ENCODE measurements at places on chromosomes 12 and 14.
A peak's percentile ranks its signal among the peaks of the same experiment; 100 is the strongest.

GRCh38 chr12:94240171-94240570 is 91.8 kb downstream of the PLXNC1 start:
- no peak for DNase-seq

GRCh38 chr12:115726691-115727090 is 550.8 kb downstream of the MED13L start:
- no peak for DNase-seq

DNA sequence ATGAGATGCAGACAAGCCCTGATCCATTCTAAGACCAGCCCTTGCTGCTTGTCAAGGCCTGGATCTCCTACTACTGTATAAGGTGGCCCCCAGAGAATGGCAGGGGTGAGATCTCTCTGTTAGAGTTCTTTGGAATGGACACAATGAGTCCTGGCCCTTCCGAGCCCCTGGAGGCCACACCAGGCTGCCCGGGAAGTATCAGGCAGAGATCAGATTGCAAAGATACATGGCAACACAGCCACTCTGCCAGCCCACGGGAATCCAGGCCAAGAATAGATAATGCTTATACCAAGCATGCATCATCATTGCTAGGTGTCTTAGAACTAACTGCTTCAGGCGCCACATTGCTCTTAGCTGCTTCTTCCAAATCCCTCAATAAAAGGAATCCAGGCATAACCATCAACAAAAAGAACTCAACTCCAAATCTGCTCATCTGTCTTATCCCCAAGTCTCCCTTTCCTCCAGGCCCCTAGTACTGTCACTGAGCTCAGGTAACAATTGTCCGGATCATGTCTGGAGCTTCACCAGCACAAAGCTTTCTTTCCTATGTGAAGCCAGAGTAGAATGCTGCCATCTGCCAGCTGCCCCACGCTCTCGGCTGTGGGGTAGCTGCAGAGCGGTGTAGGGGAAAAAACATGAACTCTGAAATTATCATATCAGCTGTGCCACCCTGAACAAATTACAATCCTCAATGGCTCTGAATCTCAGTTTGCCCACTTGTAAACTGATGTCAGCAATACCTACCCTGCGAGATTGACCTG is 5.5 kb upstream of the VASH1 start:
- no peak for DNase-seq

- no peak for DNase-seq
Measured at GRCh38 chr12:4825011-4825858, 84.5 kb upstream of the KCNA1 start.

DNA sequence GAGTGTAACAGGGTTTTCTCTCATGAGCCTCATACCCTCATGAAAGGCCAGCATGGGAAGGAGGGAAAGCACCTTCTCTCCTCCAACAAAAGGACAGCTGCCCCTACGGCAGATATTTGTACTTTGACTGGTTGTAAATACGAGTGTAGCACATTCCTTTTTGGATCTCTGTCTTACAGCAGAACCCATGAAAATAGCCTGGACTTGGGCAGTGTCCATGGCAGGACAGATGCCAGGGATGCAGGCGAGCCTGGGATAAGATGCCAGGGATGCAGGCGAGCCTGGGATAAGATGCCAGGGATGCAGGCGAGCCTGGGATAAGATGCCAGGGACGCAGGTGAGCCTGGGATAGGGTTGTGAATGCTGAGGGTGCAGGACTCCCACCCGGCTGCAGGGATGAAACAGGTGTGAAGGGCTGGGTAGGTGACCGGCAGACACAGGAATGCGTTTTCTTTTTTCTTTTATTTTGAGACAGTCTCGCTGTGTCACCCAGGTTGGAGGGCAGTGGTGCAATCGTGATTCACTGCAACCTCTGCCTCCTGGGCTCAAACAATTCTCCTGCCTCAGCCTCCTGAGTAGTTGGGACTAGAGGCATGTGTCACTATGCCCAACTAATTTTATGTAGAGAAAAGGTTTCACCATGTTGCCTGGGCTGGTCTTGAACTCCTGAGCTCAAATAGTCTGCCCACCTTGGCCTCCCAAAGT is 120.0 kb downstream of the BEGAIN start:
- DNase-seq: no peak

GRCh38 chr14:51107801-51108200 is 12.9 kb upstream of the TRIM9 start:
- no peak for DNase-seq

DNA sequence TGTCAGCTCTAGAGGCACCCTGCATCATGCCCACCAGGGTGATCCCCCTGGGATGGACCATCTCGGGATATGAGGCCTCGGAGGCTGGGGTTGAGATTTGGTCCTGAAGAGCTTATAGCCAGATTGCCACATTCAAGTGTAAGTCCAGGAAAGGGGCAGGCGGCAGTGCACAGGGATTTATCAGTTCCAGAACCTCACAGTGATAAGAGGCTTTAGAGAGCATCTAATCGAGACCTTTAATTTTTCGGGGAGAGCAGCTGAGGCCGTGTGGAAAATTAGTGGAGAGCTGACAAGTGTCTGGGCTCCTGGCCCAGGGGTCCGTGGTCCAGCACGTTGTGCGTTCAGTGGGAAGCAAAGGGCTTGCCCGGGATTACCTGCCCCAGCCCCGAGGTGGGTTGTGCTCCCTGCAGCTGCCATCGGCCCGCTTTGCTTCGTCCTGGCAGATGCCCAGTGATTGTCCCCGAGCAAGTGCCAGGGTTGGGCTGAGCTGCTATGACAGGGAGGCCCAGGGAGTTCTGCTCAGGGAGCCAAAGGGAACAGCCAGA is 52.1 kb downstream of the C14orf132 start:
- DNase-seq: no peak

GRCh38 chr12:55073043-55074022 is 52.9 kb upstream of the OR9K2 start:
- peak; percentile 77 for DNase-seq

DNA sequence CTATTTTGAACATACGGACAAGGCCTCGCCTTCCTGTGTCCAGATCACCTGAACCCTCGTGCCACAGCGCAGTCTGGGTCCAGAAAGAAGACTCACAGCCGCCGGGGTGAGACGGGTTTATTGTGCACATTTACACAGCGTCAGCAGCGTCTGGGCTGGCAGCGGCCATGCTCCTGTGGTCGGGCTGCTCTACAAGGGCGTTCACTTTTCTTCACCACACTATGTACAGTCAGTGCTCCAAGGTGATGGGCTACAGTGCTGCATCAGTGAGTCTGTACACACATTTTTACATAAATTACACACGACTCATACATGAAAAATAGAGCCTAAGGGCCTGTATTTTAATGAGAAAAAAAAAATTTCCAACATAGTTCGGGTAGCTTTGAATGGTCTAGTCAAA is 18.0 kb downstream of the ZFYVE21 start:
- DNase-seq: no peak

- peak; percentile 61 for DNase-seq
Measured at GRCh38 chr14:67941456-67942018, 122.0 kb downstream of the RAD51B start.

DNA sequence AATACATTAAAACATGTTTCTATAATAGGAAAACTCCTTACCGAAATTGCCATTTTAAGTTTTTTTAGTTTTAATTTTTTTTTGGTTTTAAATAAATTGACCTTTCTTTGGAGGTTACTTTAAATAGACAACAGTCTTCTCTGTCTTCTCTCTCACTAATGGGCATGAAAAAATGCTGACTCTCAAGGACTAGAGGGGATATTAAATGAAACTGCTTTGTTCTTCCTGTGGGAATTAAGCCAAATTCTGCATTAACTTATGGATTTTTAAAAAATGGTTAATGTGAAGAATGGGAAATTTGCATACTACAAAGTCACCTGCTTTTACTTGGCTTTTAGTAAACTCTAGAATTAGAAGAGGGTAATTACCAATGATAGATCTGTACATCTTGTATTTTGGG is 378.9 kb downstream of the TMTC2 start:
- DNase-seq: no peak

GRCh38 chr12:16807731-16808130 is 201.8 kb upstream of the LMO3 start:
- no peak for DNase-seq

DNA sequence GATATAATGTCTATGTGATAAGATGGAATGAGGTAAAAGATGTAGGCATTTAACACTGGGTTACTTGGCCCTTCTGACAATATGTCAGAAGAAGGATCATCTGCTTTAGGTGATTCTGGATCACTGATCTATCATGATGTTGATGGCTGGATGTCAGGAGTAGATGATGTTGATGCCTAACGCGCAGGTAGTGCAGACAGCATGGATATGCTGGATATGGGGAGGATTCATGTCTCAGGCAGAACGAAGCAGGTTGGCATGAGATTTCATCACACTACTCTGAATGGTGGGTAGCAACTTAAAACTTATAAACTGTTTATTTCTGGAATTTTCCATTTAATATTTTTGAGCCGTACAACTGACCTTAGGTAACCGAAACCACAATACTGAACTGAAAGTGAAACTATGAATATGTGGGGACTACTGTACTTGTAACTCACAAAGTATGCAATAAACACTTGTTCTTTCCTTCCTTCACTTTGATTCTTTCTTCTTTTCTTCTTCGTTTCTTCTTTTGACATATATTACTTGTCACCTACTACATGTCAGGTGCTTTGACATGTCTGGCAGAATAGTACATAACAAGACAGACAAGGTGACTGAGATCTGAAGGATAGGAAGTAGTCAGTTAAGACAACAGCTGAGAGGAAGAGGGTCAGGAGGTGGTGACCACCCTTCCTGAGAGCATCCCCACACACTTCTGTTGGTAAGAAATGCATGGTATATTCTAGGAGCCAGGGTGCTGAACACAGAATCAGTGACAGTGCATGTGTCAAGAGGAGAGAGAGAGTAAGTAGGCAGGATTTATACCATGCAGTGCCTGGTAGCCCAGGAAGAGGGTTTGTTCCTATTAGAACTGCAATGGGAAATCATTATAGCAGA is 238.8 kb downstream of the PPFIA2 start:
- DNase-seq: peak; percentile 16

DNA sequence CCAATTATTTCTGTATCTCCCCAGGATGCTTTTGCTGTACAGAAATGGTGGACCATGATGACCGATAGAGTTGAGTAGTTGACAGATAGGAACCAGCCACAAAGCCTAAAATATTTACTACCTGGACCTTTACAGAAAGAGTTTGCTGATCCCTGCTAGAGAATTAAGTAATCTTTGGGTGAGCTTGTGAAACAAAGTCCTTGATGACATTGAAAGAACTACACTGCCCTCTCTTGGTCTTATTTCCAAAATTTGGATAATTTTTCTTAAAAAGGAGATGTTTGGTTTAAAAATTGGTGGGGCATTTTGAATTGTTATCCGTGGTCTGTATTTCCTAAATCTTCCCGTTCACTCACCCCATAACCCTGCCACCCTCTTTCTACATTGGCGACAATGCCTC is 13.7 kb upstream of the TCTN1 start:
- DNase-seq: peak; percentile 79

All from fibroblast of mammary gland (primary cell).